Jurkat, Clone E6-1 (cell line): ENCODE measurements at places on chromosomes 5 and 9.
A peak's percentile ranks its signal among the peaks of the same experiment; 100 is the strongest.

GRCh38 chr5:124645396-124645795 is 101.0 kb downstream of the ZNF608 start:
- DNase-seq, result no peak

DNA sequence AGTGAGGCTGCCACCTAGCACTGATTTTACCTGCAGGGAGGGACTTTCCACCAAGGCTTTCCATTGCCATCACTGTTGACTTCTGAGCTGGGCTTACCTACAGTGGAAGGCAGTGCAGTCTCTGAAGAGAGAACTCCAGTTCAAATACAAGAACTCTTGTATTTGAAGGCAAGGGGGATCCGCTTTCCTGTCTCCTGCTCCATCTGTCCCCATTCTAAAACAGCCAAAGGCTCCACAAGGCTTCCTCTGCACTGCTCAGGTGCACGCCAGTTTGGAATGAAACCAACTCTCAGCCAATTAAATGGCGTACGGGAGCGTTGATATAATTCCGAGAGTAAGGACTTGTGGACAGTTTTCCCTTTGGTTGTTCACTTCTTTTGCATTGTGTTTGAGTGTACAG is 66.0 kb upstream of the CXCL14 start:
- DNase-seq, result no peak

DNA sequence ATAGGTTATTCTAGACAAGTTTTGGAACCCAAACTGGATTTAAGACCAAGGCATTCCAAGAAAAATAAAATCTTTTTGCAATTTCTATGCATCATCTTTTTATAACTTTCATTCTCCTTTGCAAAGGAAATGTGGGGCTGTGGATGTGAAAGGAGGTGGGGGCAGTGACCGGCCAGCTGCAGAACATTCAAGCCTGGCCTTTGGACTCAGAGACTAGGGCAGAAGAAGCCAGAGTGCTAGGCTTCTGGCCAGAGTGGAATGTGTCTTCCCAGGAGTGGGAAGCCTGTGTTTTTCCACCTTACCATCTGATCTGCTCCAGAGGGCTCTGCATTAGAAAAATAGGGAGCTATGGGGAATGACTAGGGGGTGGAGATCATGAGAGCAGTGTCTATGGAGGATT is 148.5 kb downstream of the C9orf152 start:
- no peak for DNase-seq

GRCh38 chr5:146995878-146996277 is 117.3 kb upstream of the PPP2R2B start:
- DNase-seq, result no peak

DNA sequence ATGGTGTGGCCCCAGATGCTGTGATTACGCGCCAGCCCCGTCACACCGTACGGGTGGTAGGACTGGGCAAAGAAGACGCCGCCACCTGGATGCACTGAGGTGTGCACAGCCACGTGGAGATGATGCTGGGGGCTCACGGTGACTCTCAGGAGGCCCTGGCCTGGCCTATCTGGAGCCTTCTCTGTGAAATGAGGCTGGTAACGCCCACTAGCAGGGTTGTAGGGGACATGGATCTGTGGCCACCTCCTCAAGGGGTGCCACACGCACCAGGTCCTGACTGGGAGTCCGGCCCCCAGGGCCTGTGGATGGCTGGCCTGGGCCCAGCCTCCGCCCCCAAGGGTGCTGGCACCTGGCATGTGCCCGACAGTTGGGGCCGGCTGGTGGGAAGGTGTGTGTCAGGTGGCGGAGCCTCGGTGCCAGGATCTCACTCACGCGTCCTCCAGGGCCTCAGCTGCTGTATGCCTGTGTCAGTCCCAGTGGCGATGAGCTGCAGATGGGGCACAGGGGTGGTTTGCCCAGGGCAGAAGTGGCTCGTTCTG is 32.4 kb downstream of the NEK6 start:
- no peak for DNase-seq

- DNase-seq, result no peak
Observed at GRCh38 chr5:128146671-128147070, 63.1 kb downstream of the SLC12A2 start.

- DNase-seq, result no peak
Observed at GRCh38 chr5:166535641-166536040, 1755.8 kb upstream of the WWC1 start.

GRCh38 chr9:123339666-123340510 is 16.1 kb upstream of the CRB2 start:
- DNase-seq, result peak; percentile 41

DNA sequence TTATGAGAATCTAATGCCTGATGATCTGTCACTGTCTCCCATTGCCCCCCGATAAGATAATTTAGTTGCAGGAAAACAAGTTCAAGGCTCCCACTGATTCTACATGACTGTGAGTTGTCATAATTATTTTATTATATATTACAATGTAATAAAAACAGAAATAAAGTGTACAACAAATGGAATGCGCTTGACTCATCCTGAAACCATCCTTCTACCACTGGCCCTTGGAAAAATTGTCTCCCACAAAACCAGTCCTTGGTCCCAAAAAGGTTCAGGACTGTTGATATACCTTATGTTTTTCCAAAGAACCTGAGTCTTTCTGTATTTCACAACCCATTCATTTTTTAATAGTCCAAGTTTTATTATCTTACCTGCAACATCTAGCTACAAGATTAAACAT is 403.5 kb downstream of the TAF11L14 start:
- DNase-seq, result no peak

- no peak for DNase-seq
Observed at GRCh38 chr9:17004500-17004899, 130.3 kb upstream of the CNTLN start.

DNA sequence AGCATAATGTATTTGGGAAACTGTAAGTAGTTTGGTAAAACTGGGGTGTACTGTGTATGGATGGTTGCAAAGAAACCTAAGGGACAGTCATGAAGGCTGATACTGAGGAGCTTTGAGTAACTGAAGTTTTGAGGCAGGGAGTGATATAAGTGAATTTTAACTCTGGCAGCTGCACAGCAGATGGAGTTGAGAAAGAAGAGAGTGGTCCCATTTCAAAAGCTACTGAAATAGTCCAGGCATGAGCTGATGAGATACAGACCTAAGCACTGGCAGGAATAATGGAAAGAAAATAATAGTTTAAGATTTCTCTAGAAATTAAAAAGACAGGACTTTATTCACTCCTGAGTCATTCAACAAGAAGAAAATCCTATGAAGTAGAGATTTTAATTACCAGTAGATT is 232.0 kb downstream of the CHSY3 start:
- no peak for DNase-seq

- no peak for DNase-seq
Observed at GRCh38 chr5:313265-313664, 8.2 kb upstream of the AHRR start.

DNA sequence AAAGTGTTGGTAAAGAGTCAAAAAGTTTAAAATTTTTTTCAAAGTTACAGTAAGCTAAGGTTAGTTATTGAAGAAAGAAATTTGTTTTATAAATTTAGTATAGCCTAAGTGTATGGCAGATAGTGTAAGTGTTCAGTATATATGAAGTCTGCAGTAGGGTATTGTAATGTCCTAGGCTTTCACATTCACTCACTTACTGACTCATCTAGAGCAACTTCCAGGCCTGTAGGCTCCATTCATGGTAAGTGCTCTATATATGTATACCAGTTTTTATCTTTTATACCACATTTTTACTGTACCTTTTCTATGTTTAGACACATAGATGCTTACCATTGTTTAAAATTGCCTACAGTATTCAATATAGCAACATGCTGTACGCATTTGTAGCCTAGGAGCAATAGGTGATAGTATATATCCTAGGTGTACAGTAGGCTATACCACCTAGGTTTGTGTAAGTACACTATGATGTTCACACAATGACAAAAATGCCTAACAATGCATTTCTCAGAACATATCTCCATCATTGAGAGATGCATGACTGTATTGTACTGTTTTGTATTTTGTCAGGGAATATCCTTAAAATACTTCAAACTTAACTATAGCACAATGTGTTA is 38.5 kb downstream of the CYSTM1 start:
- DNase-seq, result no peak

DNA sequence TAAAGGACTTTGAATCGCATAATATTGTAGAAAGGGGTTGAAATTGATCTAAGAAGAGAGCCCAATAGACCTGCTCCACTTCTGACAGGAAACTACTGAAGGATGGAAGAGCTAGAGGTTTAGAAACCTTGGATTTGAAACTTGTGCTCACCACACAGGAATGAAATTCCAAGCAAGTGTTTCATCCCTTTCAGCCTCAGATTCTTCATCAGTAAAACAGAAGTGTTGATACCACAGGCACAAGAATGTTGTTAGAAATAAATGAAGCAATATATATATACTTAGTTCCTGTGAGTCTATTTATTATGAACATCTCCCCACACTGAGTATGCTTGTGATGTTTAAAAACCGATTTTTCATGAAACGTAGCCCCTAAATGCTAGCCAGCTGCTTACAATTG is 43.8 kb downstream of the PRRC1 start:
- no peak for DNase-seq

DNA sequence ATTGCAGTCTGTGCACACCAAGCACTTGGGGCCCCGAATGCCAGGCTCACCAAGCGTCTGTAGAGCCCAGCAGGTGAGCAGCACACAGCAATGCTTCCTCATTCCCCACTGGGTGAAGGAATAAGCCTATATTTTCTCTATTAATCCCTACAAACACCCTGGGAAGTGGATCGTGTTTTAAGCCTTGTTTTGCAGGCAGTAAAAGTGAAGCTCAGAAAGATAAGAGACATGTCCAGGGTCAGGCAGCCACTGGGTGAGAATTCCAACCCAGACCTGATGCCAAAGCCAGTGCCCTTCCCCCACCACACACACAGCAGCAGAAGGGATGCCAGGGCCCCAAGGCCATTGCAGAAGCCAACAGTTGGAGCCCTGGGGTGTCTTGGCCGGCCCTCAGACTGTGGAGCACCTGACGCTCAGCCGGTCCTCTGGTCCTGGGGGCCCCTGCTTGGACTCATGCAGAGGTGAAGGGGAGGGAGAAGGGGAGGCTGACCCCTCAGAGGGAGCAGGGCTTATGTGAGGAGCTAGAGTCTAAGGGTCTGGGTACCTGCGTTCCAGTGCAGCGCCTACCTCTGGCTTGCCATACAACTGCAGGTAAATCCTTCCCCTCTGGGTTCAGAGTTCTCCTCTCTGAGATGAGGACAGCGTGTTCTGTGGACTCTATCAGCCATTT is 26.3 kb upstream of the SYNPO start:
- no peak for DNase-seq

DNA sequence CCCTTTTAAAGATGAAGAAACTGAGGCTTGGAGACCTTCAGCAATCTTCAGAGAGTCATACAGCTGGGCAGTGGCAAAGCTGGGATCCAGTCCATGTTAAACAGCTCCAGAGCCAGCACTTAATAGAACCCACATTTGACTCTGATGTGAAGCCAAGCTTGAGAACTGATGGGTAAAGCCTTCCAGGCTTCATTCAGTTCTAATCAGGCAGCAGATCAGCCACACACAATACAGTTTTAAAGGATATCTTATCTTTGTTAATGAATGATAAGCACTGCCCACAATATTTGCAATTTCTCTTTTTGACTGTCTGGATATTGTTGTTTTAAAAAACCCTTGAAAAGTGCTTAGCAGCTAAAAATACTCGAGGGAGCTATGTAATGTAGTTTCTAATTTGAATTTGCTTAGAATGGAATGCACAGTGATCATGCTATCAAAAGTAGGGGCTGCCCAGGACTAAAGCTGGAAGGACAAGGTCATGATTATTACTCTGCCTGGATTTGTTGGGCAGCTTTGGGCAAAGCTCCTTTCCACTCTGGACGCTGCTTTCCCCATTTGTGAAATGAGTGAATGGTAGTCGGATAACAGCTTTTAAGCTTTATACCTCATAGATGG is 31.3 kb upstream of the HTR4 start:
- no peak for DNase-seq

- DNase-seq, result peak; percentile 41
Observed at GRCh38 chr5:159444441-159445082, 114.3 kb upstream of the IL12B start.

DNA sequence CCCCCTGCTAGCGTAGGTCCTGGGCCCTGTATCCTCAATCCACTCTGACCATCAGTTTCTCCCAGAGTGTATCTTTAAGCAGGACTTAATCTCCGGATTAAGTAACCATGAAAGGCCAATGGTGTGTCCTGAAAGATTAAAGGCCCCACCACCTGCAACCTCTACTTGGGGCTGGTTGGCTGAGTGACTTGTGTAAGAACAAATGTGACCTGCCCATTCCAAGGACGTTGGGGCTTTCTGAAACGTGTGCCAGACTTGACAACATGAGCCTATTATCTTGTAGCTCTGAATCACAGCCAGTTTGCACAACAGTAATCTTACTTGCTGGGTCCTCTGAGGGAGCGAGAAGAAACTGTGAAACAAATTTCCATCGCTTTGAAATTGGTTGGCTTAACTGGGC is 3.1 kb upstream of the PRELID2 start:
- DNase-seq, result no peak

GRCh38 chr9:37413311-37413710 is 9.2 kb upstream of the GRHPR start:
- no peak for DNase-seq

GRCh38 chr5:168342985-168343384 is 51.5 kb downstream of the WWC1 start:
- DNase-seq, result no peak

GRCh38 chr5:124527220-124527991 is 219.0 kb downstream of the ZNF608 start:
- DNase-seq, result no peak

DNA sequence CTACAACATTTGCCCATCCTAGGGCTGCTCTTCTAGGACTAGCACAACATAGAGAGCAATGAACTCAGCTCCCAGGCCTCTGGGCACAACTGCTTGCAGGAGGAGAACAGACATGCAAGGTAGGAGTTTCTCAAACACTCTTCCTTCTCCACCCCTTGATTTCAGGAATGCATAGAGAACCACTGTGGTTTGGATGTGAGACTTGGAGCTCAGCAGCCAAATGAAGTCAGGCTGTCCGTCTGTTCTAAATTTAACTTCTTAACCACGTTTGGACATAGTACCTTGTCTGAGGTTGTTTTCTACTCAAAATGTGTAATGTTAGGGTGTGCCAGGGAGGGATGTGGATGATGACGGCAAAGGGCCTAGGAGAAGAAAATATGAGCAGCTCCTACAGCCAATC is 515.1 kb upstream of the TNC start:
- no peak for DNase-seq

- no peak for DNase-seq
Observed at GRCh38 chr9:123387686-123388085, 31.7 kb downstream of the CRB2 start.

GRCh38 chr9:101421653-101422065 is 13.9 kb downstream of the ALDOB start:
- DNase-seq, result no peak

- DNase-seq, result no peak
Observed at GRCh38 chr5:94782383-94782782, 163.9 kb downstream of the SLF1 start.

GRCh38 chr9:134348404-134349155 is 22.3 kb downstream of the RXRA start:
- no peak for DNase-seq
